ENCODE measurements at places on chromosomes 12 and 14.

GRCh38 chr12:106839333-106839732 lies 64.9 kb downstream of the RIC8B start:
- DNase-seq, result no peak

- no peak for DNase-seq
These were observed 44.8 kb downstream of the BCL2L14 start for GRCh38 chr12:12115514-12115913.

GRCh38 chr12:24360057-24360456 lies 410.6 kb upstream of the SOX5 start:
- no peak for DNase-seq

DNA sequence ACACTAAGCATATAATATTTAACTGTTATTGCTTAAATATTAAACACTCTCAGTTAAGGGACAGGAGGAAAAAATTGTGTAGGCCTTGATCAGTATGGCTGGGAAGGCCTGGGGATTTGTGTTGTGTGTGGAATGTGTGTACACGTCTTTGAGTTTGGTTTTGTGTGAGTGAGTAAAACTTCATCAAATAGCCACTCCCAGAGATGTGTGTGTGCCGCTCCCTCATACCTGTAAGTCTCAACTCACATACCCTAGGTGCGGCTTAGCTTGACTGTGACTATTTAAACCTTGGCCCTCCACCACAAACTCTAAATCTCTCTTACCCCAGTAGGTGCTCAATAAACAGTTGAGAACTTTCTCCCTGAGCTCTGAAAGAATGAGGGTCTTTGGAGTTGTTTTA lies 64.3 kb downstream of the FLRT2 start:
- no peak for DNase-seq

- DNase-seq, result no peak
These were observed 196.4 kb downstream of the RGS6 start for GRCh38 chr14:72128629-72129028.

DNA sequence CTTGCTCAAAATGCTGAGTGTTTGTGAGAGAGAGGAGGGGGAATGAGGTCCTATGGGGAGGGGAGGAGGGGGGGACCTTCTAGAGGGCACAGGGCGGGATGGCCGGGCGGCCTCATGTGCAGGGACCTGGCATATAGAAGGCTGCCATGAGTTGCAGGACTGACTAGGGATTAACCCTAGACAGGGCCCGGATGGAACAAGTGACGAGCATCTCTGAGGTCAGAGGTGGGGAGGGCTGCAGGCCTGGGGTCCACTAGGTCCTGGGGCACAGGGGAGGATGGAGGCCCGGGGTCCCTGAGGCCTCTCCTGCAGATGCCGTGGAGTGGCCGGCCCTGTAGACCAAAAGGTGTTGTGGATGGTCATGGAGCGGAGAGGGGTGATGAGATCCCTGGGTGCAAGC lies 104.0 kb upstream of the EIF5 start:
- DNase-seq, result no peak

- DNase-seq, result no peak
These were observed 51.0 kb downstream of the SPTLC2 start for GRCh38 chr14:77565289-77565993.

GRCh38 chr12:116694653-116695463 lies 43.0 kb downstream of the SPRING1 start:
- DNase-seq, result no peak

GRCh38 chr12:86741531-86741930 lies 485.3 kb upstream of the MGAT4C start:
- DNase-seq, result no peak

DNA sequence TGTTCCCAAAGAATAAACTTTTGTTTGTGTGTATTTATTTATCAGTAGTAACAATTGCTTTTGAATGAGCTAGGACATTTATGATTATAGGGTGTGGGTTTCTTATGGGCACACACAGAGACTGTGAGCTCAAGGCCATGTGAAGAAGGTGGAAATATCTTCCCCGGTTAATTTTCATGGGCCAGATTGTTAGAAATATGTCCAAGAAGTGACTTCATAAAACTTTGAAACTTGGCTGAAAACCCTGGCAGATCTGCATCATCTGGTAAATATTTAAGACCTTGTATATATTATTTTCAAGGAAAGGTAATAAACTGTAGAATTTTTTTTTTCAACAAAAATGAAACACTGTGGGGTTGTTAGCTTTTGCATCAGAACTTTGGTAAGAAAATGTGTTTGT lies 53.5 kb upstream of the RNU6-8 start:
- no peak for DNase-seq

DNA sequence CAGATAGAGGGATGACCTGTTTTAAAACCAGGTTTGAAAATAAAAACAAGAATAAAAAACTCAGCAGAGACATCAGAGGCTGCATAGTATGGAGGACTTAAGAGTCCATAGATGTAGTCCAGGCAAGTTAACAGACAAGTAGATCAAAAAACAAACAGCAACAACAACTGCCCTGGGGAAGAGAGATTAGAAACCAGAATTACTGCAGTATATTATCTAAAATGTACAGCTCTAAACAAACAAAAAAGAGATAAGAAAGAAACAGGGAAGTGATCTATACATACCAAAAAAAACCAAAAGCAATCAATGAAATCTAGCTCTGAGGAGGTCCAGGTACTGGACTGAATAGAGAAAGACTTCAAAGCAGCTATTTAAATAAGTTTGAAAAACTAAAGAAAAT lies 48.8 kb downstream of the ACSM4 start:
- no peak for DNase-seq

- no peak for DNase-seq
These were observed 64.6 kb downstream of the SUSD6 start for GRCh38 chr14:69675877-69676416.

GRCh38 chr14:24042746-24043145 lies 9.1 kb upstream of the CARMIL3 start:
- DNase-seq, result no peak

DNA sequence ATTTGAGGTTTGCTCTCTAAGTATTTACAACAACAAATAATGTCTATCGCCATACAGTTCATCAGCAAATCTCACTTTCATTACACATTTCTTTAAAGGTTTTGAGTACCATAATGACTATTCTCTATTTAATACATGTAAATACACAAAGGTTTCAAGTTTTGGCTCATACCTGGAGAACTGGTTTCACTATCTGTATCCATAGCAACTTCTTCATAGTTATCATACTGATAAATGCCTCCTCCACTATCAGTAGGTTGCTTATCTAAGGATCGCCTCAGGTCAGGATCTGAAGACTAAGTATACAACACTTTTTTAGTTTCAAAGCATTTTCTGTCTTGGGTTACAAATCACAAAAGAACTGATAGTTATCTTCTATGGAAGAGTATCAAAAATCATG lies 21.4 kb downstream of the ZFC3H1 start:
- no peak for DNase-seq

DNA sequence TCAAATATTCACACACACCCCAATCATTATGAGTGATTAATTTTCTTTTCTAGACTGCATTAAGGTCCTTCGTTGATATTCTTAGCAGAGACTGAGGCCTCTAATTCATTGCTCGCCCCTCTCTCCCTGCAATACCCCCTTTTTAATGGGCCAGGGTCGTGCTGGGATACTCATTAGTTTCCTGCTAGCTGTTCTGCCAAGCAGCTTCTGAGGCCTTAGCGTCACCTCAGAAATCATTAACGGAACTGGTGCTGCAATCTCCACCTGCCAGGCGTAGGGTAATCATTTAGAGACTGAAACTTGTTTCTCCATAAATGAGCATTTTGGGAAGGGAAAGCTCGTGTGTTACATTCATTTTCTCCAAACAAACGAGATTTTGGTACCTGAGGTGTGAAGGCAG lies 1054.7 kb downstream of the GALC start:
- DNase-seq, result no peak

- no peak for DNase-seq
These were observed 13.1 kb downstream of the ASIC1 start for GRCh38 chr12:50070314-50071060.

DNA sequence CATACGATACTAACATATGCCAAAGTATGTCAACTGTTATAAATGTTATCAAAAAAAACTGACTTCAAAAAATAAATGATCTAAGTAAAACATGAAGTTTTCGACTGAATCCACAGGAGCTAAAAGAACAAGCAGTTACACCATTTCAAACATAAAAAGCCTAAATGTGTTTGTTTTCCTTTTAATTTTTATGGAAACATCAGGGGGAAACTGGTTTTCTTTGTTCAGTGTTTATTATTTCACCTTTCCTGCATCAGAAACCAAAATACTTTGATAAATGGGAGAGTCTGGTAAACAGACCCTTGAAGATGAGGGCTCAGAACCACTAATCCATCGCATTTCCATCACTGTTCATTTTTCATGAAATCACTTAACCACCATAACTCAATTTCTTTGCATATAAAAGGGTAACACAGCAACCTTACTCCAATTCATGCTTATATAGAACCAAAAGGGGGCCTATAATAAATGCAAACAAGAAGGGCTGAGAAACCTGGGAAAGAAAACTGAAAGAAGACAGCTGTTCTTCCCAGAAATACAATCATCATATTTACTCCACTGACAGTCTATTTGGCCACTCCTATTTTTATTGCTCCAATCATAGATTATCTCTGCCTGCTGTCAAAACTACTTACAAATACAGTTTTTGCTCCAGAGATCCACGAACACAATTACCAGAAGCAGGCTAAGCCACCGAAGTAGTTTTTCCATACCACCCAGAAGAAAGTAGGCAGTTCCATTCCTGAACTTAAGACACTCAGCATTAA lies 17.0 kb downstream of the FGD6 start:
- DNase-seq, result no peak

- DNase-seq, result peak; percentile 89
These were observed 1.8 kb upstream of the NAB2 start for GRCh38 chr12:57087010-57087690.

DNA sequence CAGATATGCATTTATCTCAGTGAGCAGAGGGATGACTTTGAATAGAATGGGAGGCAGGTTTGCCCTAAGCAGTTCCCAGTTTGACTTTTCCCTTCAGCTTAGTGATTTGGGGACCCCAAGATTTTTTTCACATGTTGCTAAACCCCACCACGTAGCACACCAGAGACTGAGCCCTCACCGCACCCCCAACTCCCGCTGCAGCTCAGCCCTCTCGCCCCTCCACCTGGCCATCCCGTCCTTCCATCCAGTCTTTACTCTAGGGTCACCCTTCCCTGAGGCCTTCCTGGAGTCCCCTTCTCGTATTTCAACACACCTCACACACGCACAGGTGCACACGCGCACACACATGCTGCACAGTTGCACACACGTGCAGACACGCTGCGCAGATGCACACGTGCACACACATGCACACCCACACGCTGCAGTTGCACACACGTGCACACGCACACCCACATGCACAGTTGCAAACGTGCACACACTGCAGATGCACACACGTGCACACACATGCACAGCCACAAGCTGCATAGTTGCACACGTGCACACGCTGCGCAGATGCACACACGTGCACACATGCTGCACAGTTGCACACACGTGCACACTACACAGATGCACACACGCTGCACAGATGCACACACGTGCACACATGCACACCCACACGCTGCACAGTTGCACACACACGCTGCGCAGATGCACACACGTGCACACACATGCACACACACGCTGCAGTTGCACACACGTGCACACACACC lies 30.0 kb downstream of the HSP90AA1 start:
- no peak for DNase-seq
